ENCODE measurements at places on chromosomes 7 and 10. TPM values are rescaled to one million over a fixed set of nuclear protein-coding genes. Genes with fewer than 3 reads are reported as not detected.

ZNF33B gene
- 4.8 TPM for polyA plus RNA-seq

PNLIPRP3 gene
- polyA plus RNA-seq = not detected

FBXL13 gene
- 0.19 TPM for polyA plus RNA-seq

WNT16 gene
- polyA plus RNA-seq = not detected

CUZD1 gene
- 0.11 TPM for polyA plus RNA-seq

MINDY3 gene
- 16.3 TPM for polyA plus RNA-seq

GDF2 gene
- polyA plus RNA-seq = not detected

LIPN gene
- polyA plus RNA-seq = not detected

CALML3 gene
- not detected for polyA plus RNA-seq

PROSER2 gene
- 0.78 TPM for polyA plus RNA-seq

AMPH gene
- 3.1 TPM for polyA plus RNA-seq

LYZL2 gene
- polyA plus RNA-seq = not detected

THNSL1 gene
- 2.7 TPM for polyA plus RNA-seq

CTNNA3 gene
- 4.8 TPM for polyA plus RNA-seq

SLC26A3 gene
- polyA plus RNA-seq = not detected

LIPK gene
- polyA plus RNA-seq = not detected

ADAM22 gene
- 0.27 TPM for polyA plus RNA-seq

GPR22 gene
- polyA plus RNA-seq = 33.5 TPM

AOC1 gene
- polyA plus RNA-seq = 0.06 TPM

SLC26A5 gene
- polyA plus RNA-seq = not detected

PKD2L1 gene
- polyA plus RNA-seq = not detected

DIP2C gene
- 18.4 TPM for polyA plus RNA-seq

CNNM1 gene
- not detected for polyA plus RNA-seq

PSD gene
- 0.14 TPM for polyA plus RNA-seq

FAM204A gene
- 21.8 TPM for polyA plus RNA-seq

PTPN20 gene
- polyA plus RNA-seq = 6.6 TPM

CPXM2 gene
- 1.2 TPM for polyA plus RNA-seq

EEPD1 gene
- polyA plus RNA-seq = 8.2 TPM

CCDC7 gene
- polyA plus RNA-seq = 1.5 TPM

DGKI gene
- 0.42 TPM for polyA plus RNA-seq

All from heart left ventricle (tissue), 16 donors.